ENCODE measurements at places on chromosomes 2 and 18. TPM values are rescaled to one million over a fixed set of nuclear protein-coding genes. Genes with fewer than 3 reads are reported as not detected.

DNA sequence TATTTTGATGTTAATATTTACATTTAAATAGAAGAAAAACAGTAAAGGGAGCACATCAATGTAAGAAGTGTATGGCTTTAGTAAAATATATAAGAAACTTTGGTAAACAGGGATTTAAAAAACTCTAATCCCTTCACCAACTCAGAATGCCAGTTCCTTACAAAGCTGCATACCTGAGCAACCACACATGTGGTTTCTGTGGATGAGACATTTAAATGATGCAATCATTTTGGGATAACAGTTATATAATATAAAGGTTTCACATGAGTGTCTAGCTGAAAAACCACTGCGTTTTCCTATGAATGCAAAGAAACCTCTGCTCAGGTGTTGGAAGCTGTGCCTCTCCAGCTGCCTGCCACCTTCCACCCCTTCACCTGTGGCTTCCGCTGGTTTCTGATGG, 209.1 kb upstream of the REV1 start:
- no peak overlapping the region for H3K4me3 ChIP-seq
- H3K4me1 ChIP-seq: no peaks in the 10 kb centered on the region
- H3K27ac ChIP-seq: no peak overlapping the region
- no peaks in the 10 kb centered on the region for H3K27me3 ChIP-seq
- no peaks in the 10 kb centered on the region for H3K36me3 ChIP-seq
- DNase-seq: no peak

GRCh38 chr2:56754627-56755026, 570.8 kb downstream of the CCDC85A start:
- H3K27ac ChIP-seq: no peak overlapping the region
- no peaks in the 10 kb centered on the region for H3K36me3 ChIP-seq
- DNase-seq: no peak
- no peaks in the 10 kb centered on the region for H3K27me3 ChIP-seq

DNA sequence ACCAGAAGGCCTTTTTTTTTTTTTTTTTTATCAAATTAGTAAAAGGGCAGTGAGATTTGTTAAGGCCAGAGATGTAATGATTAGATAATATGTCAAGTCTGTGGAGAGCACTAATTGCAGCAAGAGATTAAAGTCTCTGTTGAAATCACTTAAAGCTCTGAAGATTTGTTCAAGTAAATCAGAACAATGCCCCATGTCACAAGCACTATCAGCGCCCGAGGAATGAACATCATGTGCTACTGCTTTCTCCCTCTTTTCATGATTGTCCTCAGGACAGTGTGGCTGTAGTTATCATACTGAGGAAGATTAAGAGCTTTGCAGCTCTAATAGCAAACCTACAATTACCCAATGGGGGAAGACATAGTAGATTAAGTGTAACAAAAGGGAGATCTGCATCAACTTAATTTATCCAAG, 71.1 kb downstream of the TDRD15 start:
- DNase-seq: no peak
- H3K27me3 ChIP-seq: no peaks in the 10 kb centered on the region
- no peaks in the 10 kb centered on the region for H3K4me1 ChIP-seq
- no peaks in the 10 kb centered on the region for H3K36me3 ChIP-seq
- no peak overlapping the region for H3K27ac ChIP-seq

DNA sequence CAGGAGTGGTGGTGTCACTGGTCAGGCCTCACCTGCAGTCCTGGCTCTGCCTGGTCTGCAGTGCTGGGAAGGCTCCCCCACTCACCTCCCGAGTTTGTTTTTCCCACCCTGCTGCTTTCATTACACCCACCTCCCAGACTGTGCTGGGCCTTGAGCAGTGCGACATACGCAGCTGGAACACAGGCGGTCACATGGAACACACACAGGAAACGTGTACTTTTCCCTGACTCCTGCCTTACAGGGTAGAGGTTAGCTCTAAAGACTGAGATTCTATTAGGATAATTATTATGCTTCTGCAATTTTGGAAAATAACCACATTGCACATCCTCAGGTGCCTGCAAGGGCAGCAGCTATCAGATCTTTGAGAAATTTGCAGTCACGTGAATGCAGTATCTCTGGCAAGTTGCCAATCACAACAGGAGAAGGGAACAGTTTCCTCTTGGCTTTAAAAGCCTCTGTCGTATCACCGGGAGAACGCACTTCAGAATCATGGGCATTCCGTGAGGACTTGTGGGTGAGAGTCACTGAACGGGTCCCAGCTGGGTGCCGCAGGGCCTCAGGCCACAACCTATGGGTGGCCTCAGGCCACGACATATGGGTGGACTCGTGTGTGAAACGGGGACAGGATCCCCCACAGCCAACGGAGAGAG, 136.5 kb downstream of the ZNF236 start:
- DNase-seq: no peak
- peaks cover 47% of the 10 kb centered on the region for H3K36me3 ChIP-seq

DNA sequence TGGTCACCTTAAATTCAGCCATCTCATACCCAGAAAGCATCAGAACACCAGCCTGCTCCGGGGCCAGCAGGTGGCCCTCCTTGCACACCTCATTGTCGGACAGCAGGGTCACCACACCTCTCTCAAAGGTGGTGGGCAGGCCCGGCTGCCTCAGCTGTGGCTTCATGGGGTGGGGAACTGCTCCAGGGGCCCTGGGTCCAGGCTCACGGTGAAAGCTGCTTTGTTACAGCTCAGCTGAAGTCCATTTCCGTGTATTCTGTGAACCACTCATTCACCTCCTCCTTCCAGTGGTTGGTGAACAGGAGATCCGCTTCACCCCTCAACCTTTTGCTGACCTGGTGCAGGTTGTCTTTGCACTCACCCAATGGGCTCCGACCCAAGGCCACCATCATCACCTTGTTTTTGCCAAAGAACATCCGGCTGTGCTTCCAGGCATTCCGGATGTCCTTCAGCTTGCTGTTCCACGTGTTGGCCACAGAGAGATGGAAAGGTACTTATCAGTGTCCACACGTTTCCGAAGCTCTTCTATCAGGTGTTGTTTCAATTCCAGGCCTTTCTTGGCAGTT, 78.6 kb upstream of the LDLRAD4 start:
- peaks cover 14% of the 10 kb centered on the region for H3K4me1 ChIP-seq
- H3K27me3 ChIP-seq: no peaks in the 10 kb centered on the region
- no peaks in the 10 kb centered on the region for H3K36me3 ChIP-seq
- no peak for DNase-seq
- H3K4me3 ChIP-seq: no peak overlapping the region

Gene IL1RL2
- total RNA-seq: 0.66 TPM

Gene ZAP70
- 2.1 TPM for total RNA-seq

Gene ALLC
- total RNA-seq: not detected

Gene BCL2L11
- total RNA-seq: 8.9 TPM

Gene PLEK
- 5.8 TPM for total RNA-seq
